ENCODE measurements at places on chromosomes 13 and 19. TPM values are rescaled to one million over a fixed set of nuclear protein-coding genes. Genes with fewer than 3 reads are reported as not detected.

GRCh38 chr13:48994706-48995105 lies 19.0 kb downstream of the FNDC3A start:
- no peak for DNase-seq

Gene SIGLEC8
- total RNA-seq: 0.49 TPM

DNA sequence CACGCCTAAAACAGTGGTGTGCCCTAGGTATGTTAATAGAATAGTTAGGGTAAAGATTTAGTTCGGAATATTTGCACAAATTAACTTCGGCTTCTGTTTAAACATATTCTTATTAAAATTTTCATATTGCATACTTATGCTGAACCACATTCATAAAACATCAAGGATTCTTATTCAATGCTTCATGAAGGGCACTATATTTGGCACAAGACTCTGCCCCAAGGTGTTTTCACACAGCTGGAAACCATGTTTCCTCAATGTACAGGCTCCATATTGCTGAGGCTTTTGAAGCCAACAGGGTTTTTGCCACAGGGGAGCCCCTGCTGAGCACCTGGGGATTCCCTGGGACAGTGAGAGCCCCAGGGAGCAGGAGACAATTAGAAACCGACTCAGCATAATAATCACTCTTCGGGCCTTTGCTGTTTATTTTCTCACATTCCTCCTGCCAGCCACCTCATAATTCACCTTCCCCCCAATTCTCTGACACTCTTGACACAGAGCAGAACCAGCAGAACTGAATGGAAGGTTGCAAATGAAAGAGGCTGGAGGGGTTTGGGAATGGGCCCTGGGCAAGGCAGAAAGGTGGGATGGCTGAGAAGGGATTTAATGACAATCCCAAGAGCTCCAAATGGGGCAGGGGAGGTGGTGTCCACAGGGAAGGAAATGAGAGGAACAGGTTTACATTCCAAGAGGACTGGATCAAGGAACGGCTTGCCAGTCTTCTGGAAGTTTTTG lies 72.3 kb upstream of the POMP start:
- DNase-seq: no peak

Gene SHANK1
- total RNA-seq: 1.8 TPM

Gene C13orf42
- not detected for total RNA-seq

Gene ZNF223
- 0.85 TPM for total RNA-seq

DNA sequence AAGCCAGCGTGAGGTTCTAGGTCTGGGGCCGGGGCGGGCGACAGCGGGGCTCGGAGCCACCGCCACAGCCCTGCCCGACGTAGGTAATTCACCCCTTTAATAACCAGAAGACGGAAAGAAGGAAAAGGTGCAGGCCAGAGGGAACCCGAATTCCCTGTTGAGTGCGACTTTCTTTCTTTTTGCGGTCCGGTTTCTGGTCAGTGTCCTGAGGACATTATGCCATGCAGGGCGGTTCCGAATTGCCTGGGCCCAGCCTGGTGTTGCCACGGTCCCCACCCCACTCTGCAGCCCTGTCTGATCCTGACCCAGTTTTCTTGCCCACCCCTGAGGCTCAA lies 18.4 kb upstream of the TFDP1 start:
- no peak for DNase-seq

Gene GJB6
- total RNA-seq: not detected

DNA sequence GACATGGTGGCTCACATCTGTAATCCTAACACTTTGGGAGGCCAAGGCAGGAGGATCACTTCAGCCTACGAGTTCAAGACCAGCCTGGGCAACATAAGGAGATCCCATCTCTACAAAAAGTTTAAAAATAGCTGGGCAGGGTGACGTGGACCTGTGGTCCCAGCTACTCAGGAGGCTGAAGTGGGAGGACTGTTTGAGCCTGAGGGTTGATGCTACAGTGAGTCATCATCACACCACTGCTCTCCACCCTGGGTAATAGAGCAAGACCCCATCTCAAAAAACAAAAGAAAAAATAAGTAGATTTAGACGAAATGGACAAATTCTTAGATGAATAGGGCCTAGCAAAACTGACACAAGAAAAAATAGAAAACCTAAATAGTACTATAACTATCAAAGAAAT lies 10.4 kb upstream of the GNG8 start:
- no peak for DNase-seq

DNA sequence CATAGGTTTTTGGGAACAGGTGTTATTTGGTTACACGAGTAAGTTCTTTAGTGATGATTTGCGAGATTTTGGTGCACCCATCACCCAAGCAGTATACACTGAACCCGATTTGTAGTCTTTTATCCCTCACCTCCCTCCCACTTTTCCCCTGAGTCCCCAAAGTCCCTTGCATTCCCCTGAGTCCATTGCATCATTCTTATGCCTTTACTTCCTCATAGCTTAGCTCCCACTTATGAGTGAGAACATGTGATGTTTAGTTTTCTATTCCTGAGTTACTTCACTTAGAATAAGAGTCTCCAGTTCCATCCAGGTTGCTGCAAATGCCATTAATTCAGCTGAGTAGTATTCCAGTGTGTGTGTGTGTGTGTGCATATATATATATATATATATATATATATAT lies 97.2 kb upstream of the EDNRB start:
- DNase-seq: no peak

DNA sequence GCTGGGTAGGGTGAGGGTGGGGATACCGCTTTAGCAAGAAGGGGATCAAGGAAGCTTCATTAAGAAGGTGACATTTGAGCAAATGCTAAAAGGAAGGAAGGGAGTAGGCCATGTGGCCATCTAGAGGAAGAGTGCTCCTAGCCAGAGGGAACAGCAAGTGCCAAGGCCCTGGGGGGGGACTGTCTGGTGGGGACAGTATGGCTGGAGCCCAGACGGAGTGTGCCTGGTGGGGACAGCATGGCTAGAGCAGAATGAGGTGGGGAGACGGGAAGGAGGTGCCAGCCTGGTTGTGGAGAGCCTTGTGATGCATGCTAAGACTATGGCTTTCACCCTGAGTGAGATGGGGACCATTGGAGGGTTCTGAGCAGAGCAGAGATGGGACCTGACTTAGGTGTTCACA lies 2.1 kb upstream of the TGFB1 start:
- no peak for DNase-seq

DNA sequence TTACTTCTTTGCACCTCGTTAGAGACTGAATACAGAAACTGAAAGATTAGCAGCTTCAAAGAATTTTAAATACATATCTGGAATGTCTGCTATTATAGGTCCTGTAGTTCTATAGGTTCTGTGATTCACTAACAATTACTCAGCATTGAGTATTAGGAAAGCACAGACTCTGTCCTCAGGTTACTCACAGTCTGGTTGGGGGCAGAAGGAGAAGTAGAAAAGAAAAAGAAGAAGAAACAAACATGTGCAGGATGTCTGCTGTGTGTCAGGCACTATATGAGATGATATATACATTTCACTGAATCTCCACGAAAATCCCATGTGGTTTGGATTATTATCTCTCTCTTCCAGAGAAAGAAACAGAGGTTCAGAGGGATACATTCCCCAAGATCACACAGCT lies 40.1 kb downstream of the SERTM1 start:
- DNase-seq: no peak

DNA sequence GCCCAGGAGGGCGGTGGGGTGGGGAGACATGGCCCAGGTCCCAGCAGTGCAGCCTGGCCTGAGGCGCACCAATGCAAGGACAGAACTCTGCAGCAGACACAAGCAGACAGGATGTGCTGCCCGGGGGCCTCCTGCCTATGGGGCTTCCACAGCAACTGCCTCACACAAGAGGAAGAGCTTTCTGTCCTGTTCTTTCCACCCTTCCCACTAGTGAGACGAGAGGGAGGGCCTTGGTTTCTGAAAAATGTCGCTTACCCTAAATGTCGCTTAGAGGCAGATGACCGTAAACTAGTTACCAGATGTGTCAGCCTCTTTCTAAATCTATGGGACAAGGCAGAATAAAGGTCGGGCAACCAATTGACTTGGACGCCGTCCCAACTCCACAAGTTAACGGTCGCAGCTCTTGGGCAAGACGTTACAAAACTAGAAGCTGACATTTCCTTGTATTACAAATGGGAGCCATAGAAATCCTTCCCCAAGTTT lies at the start of gene LAIR1:
Gene LAIR1 (minus strand): TSS at position 157 of the 483 bp plus-strand sequence. CDS start 127 bp downstream, at position 30.
- DNase-seq: no peak

- DNase-seq: no peak
Observed at GRCh38 chr13:99501848-99502301, 603 bp downstream of the TM9SF2 start.

Gene TMEM255B
- total RNA-seq: 0.75 TPM

Gene CALR3
- not detected for total RNA-seq

Gene ZNF850
- 8.6 TPM for total RNA-seq

Gene LILRA1
- not detected for total RNA-seq

Gene HSD17B14
- total RNA-seq: 0.16 TPM

- DNase-seq: no peak
Observed at GRCh38 chr13:29165840-29166239, 345.7 kb downstream of the MTUS2 start.

DNA sequence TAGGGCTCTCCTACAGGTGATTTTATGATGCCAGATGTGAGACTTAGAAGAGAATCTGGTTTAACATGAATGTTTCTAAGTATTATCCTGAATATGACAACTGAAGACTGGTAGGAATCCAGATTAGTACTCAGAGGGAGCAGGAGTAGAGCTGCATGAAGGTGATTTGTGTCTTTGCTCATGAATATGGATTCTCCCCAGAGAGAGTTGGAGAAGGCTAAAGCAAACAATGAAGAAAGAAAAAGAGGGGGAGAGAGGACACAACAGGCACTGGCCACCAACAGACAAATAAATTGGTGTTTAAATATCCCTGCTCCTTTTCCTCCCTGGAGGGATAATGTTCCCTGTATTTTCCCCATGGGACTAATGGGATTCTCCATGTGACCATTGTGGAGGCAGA lies 427.0 kb upstream of the KLF12 start:
- no peak for DNase-seq

- DNase-seq: no peak
Observed at GRCh38 chr13:59492030-59492636, 671.6 kb downstream of the DIAPH3 start.

DNA sequence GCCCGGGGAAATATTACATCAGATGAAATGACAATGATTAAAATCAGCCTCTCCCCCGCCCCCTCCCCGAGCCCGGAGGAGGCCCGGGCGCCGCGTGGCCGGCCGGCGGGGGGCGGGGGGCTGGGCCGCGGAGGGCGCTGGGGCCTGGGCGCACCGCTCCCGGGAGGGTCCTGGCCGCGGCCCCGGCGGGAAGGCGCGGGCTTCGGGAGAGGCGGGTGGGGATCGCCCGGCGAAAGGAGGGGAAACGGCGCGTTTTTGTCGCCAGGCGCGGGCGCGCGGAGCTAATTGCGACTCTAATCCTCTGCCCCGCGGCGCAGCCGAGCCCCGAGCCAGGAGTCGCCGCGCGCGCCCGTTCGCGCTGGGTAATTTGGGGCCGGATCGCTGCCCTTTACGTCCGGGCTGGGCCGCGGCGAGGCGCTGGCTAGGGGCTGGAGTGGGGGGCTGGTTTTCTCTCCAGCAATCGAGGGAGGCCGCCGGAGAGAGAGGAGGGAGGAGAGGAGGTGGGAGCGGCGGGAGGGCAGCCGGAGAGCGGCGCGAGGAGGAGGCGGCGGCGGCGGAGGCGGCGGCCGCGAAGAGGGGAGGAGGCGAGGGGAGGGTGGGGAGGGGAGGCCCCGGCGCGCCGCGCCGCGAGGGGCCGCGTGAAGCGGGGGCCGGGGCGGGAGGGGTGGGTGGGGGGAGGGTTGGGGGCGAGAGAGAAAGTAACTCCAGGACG lies at the start of gene KCTD15:
Gene KCTD15 (plus strand): TSS at position 707 of the 712 bp plus-strand sequence. CDS start 3,585 bp downstream, outside the sequence.
- peak; percentile 61 for DNase-seq

GRCh38 chr13:33175991-33176390 lies 109.6 kb downstream of the STARD13 start:
- DNase-seq: no peak

Data from K562 (cell line).